Natural killer cell treated with Interleukin-12 subunit alpha and Interleukin-12 subunit beta and Interleukin-15 and Interleukin-18, amount 100 ng/mL, for 72 hours (primary cell): ENCODE measurements at places on chromosomes 3 and 15.

DNA sequence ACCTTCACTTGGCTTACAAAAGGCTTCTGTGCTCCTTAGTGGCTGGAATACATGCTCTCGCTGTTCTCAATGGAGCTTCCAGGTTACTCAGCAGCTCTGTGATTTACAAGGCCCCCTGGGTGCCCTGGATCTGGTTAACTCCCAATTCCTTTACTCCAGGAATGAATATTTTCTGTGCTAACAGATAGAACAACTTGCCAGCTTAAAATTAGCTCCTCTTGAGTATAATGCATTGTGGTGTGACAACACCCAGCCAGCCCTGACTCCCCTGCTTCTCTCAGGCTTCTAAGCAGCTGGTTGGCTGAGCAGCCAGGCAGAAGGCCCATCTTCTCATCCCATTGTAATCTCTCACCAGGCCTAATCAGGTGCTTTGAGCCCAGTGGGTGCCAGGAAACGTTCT lies 246.4 kb downstream of the ALCAM start:
- DNase-seq = no peak

DNA sequence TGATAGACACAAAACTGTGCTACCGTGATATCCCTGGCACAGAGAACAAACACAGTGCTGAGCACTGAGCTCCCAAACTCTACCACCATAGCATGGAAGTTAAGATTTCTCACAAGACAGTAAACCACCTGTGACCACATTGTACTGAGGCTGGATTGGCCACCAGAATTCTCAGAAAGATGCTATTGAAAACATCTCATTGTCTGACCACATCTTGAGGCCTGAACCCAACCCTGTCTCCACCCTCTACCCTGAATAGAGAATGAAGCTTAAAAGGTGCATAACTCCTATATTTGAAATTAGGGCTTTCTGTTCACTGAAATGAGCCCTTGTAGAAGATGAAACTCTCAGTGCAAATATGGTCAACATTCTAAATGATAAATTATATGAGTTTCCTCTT lies 281.3 kb upstream of the NPAP1 start:
- no peak for DNase-seq

GRCh38 chr3:101240719-101241399 lies 79.5 kb downstream of the IMPG2 start:
- DNase-seq = no peak

DNA sequence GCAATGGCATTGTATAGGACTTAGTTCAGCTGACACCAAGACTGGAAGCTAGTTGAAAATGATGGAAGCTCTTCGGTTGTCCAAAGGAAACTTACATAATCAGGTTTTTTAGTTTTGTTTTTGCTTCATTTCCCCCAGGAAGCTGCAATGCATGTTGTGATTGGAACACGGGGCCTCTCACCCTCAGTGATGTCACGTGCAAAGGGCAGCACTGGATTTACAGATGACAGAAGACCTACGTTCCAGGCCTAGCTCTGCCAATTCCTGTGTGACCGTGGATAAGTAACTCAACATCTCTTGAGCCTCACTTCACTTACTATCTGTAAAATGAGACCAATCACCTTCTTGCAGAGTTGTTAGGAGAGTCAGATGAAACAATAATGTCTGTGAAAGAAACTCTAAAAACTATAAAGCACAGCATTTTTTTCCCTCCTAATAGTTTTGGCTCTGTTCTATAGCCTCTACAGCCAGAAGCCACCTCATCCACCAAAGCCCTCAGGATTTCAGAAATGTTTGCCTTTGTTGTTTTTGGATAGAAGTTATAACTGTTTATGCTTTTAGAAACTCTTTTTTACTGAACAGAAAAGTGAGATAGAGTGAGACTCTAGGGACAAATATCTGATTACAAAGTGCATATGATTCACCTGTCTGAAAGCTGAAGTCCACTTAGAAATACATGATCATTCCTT lies 4.6 kb downstream of the RBSN start:
- no peak for DNase-seq

GRCh38 chr3:57890874-57891273 lies 117.3 kb upstream of the FLNB start:
- no peak for DNase-seq

DNA sequence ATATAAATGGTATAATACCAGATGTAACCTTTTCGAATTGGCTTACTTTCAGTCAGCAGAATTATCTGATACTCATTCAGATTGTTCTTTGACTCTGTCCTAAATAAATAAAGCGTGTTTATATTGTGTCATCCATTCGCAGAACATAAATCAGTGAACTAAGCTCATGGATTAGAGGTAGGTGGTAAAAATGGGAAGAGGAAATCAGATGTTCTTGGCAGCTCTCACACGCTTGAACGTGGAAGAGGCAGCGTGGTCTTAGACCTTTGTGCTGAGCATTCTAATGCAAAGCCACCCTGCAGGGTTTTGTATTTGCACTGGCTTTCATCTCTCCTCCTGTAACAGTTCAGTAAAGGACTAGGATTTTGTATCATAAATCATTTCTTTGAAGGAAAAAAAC lies 441.4 kb downstream of the GABRG3 start:
- DNase-seq = no peak

DNA sequence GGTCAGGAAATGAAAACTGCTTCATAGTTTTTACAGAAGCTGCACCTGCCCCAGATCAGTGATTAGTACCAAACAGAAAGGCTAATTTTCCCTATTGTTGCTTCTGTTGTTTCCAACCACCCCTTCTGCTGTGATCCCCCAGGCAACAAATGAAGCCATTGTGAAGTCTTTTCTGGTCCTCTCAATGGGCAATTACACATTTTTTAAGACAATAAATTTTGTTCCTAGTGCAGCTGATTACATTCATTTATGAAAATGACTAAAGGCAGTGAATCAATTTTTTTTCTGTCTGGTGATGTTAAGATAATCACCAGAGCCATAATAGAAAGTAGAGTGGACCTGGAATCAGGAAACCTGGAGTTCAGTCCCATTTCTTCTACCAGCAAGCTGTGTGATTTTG lies 32.7 kb downstream of the GLDN start:
- no peak for DNase-seq
